ENCODE measurements at places on chromosomes 7 and 10. TPM values are rescaled to one million over a fixed set of nuclear protein-coding genes. Genes with fewer than 3 reads are reported as not detected.

DNA sequence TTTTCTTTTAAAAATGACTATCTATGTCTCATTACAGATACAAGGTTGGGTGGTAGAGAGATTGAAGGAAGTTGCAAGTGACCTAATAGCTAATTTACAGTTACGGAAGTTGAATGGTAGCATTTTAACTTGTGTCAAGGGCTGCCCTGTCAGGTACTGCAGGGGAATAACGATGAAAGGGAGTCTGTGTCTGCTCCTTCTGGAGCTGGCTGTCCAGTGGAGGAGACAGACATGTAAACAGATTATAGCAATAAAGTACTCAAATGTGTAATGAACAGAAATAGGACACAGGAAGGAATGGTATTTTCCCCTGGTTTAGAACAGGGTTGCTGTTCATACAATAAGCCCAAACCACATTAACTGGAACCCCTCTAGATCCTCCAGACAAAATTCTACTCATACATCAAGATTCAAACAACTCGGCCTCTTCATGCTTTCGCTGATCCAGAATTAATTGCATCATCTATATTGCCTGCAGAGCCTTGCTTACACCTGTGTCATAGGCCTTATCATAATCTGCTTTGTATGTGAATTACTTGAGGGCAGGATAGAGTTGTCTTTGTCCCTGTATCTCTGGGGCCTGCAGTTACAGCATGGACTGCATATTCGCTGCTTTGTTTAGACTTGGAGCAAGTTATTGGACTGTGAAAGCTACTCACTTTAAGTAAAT is 42.8 kb downstream of the AUTS2 start:
- no peaks in the 10 kb centered on the region for H3K4me1 ChIP-seq
- no peaks in the 10 kb centered on the region for H3K36me3 ChIP-seq
- H3K27me3 ChIP-seq, result no peaks in the 10 kb centered on the region
- H3K4me3 ChIP-seq, result no peak overlapping the region
- no peak overlapping the region for H3K27ac ChIP-seq

GRCh38 chr10:20466731-20467130 is 430.4 kb downstream of the NEBL start:
- no peaks in the 10 kb centered on the region for H3K27me3 ChIP-seq
- no peak for DNase-seq
- H3K36me3 ChIP-seq, result no peaks in the 10 kb centered on the region
- no peaks in the 10 kb centered on the region for H3K4me1 ChIP-seq
- H3K4me3 ChIP-seq, result no peak overlapping the region

Gene FOXI2
- total RNA-seq, result not detected

Gene TRIL
- total RNA-seq, result 0.47 TPM

Gene PALD1
- total RNA-seq, result 0.38 TPM
